Transverse colon (tissue), 4 donors: ENCODE measurements at places on chromosomes 1 and 21. TPM values are rescaled to one million over a fixed set of nuclear protein-coding genes. Genes with fewer than 3 reads are reported as not detected.

RUNX1 gene
- total RNA-seq, result 50.9 TPM

LAD1 gene
- 148 TPM for total RNA-seq

VASH2 gene
- 1.7 TPM for total RNA-seq

PALMD gene
- total RNA-seq, result 3.0 TPM

RCSD1 gene
- 29.2 TPM for total RNA-seq

KCNJ15 gene
- total RNA-seq, result not detected

RAB7B gene
- total RNA-seq, result not detected

DNTTIP2 gene
- total RNA-seq, result 34.3 TPM

LENEP gene
- total RNA-seq, result not detected

FCGR3B gene
- total RNA-seq, result not detected

IVL gene
- not detected for total RNA-seq

NPPA gene
- total RNA-seq, result not detected

FALEC gene
- total RNA-seq, result not detected

CTNNBIP1 gene
- total RNA-seq, result 7.9 TPM

OR2M3 gene
- total RNA-seq, result not detected

AKR7A3 gene
- 167 TPM for total RNA-seq

LRRC8B gene
- 10.5 TPM for total RNA-seq

UBE2G2 gene
- total RNA-seq, result 40.8 TPM

KLHDC8A gene
- 0.32 TPM for total RNA-seq

FLG2 gene
- not detected for total RNA-seq

BSND gene
- not detected for total RNA-seq

CLCA1 gene
- total RNA-seq, result 180 TPM

MRPS15 gene
- 19.5 TPM for total RNA-seq

SLC16A1 gene
- 177 TPM for total RNA-seq

LMX1A gene
- total RNA-seq, result not detected

VANGL2 gene
- total RNA-seq, result 3.7 TPM

PTCH2 gene
- 0.64 TPM for total RNA-seq

UBE2U gene
- total RNA-seq, result not detected

CLCA4 gene
- 1,312 TPM for total RNA-seq

MRPL37 gene
- total RNA-seq, result 49.2 TPM

RGS8 gene
- 2.2 TPM for total RNA-seq

COL8A2 gene
- 1.9 TPM for total RNA-seq

COL16A1 gene
- total RNA-seq, result 135 TPM

RHEX gene
- total RNA-seq, result not detected

ADORA3 gene
- 5.7 TPM for total RNA-seq

UFC1 gene
- total RNA-seq, result 96.4 TPM

LEMD1 gene
- total RNA-seq, result not detected

FAAH gene
- total RNA-seq, result 182 TPM

RIPPLY3 gene
- total RNA-seq, result not detected

BPNT1 gene
- total RNA-seq, result 17.7 TPM

FBXO2 gene
- total RNA-seq, result not detected

AMY1B gene
- not detected for total RNA-seq

RCOR3 gene
- total RNA-seq, result 77.6 TPM

NMNAT2 gene
- 0.27 TPM for total RNA-seq

GOLT1A gene
- total RNA-seq, result 9.7 TPM

PGLYRP3 gene
- total RNA-seq, result not detected

RIMKLA gene
- 2.4 TPM for total RNA-seq

CHRM3 gene
- total RNA-seq, result 23.1 TPM
